ENCODE measurements at places on chromosomes 7 and 10.

DNA sequence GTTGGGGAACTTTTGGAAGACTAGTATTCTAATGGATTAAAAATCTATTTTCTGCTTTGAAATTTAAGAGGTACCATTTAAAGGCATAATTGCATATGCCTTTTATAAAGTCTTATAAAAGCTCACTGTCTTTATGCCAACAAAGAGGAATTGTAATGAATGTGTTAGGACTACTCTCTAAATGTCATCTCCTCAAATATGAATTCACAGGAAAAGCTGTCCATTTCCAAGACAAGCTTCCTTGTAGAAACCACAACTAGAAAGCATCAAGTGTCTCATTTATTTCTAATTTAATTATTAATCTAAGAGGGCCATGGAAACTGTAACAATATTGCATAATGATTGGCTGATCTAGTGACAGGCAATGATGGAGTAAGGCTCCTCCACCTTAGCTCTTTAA is 130.2 kb downstream of the COL28A1 start:
- no peak for DNase-seq

DNA sequence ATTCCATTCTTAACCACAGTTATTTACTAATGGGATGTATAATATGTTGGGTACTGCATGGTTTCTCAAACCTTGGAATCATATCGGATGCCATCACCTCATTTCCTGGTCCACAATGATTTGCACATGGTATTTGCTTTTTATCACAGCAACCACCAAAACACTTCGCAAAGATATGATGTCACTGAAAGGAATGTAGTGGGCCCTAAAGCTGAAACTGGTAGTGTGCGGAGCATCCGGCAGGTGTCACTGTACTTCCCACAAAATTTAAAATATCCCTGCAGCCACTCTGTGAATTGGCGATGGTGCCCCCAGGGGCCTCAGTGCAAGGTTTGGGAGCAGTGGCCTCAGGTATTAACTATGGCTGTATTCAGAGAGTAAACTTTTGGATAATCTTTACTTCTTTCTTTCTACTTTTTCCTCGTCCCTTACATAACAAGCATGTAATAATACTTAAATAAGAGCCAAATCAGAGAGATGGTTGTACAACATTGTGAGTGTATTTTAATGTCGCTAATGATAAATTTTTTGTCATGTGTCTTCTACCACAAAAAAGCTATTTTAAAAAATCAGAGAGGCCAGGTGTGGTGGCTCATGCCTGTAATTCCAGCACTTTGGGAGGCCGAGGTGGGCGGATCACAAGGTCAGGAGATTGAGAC is 66.2 kb downstream of the FAM241B start:
- peak; percentile 91 for DNase-seq

DNA sequence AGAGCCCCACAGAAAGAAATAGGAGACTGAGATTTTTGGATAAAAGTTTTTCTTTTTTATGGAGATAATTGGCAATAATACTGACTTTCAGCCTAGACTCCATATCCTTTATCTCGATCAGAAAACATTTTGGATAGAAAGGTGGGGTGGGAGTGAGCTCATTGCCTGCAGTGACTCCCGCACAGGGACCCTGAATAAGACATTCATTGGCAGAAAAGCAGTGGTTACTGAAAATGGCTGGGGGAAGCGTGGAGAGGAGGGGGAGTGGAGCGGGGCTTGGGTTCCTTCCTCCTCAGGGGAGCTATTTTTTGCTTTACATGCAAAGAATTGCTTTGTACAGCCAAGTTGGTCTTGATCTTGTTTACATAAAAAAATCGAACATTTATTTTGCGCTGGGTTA is 90.4 kb upstream of the BMPER start:
- no peak for DNase-seq

DNA sequence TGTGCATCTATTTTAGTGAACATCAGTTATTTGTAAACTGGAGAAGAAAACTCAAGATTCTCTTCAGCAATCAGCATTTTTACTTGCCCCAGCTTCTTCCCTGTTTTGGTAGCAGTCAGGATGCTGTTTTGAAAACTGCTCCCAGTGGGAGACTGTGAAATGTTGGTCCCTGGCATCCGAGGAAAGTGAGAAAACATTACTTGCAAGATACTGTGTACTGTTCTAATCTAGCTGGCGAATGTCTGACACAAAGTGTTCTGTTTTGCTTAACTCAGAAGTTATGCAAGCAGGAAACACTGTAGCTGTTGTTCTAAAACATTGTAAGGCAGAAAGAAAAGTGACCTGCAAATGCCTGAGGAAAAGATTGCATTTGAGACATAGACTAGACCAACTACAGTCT is 171.8 kb upstream of the POM121L12 start:
- no peak for DNase-seq

DNA sequence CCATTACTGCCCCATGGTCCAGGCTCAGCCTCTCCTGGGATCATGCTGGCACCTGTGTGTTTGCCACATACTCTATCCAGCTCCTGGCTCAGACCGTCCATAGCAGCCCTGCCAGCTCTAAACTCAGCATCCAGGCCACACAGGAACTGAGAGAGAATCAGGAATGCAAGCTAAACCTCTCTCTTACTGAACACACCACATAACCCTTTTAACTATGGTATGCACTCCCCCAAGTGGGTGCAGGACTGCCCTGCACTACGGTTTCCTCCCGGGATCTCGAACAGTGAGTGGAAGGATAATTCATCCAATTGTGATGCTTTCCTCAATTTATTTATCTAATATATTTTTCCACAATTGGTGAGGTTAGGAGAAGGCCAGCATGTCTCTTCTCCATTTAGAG is 17.1 kb upstream of the ZNF800 start:
- DNase-seq = no peak

Data from IMR-90 (cell line).